ENCODE measurements at places on chromosomes 6 and 20.

- no peak overlapping the region for H3K27ac ChIP-seq
- peaks cover 24% of the 10 kb centered on the region for H3K4me1 ChIP-seq
- H3K4me3 ChIP-seq = no peak overlapping the region
- peaks cover 4% of the 10 kb centered on the region for H3K36me3 ChIP-seq
- peaks cover 80% of the 10 kb centered on the region for H3K27me3 ChIP-seq
Measured at GRCh38 chr6:149988550-149989346, 25.0 kb downstream of the ULBP1 start.

GRCh38 chr6:109527989-109528388, 45.0 kb upstream of the ZBTB24 start:
- H3K36me3 ChIP-seq = no peaks in the 10 kb centered on the region
- DNase-seq = no peak
- no peaks in the 10 kb centered on the region for H3K27me3 ChIP-seq

GRCh38 chr20:52290569-52290968, 99.0 kb upstream of the ZFP64 start:
- H3K36me3 ChIP-seq = no peaks in the 10 kb centered on the region
- no peak overlapping the region for H3K27ac ChIP-seq
- H3K27me3 ChIP-seq = no peaks in the 10 kb centered on the region
- peaks cover 5% of the 10 kb centered on the region for H3K4me1 ChIP-seq
- no peak overlapping the region for H3K4me3 ChIP-seq

- H3K4me3 ChIP-seq = no peak overlapping the region
- peaks cover 32% of the 10 kb centered on the region for H3K27me3 ChIP-seq
- no peak for DNase-seq
- no peaks in the 10 kb centered on the region for H3K4me1 ChIP-seq
- H3K27ac ChIP-seq = no peak overlapping the region
- H3K36me3 ChIP-seq = no peaks in the 10 kb centered on the region
Measured at GRCh38 chr20:21111416-21111815, 5.3 kb upstream of the LINC00237 start.

- H3K36me3 ChIP-seq = no peaks in the 10 kb centered on the region
- no peak overlapping the region for H3K27ac ChIP-seq
- peaks cover 5% of the 10 kb centered on the region for H3K4me1 ChIP-seq
- H3K4me3 ChIP-seq = no peak overlapping the region
Measured at GRCh38 chr6:104688283-104688969, 171.3 kb downstream of the HACE1 start.
